MCF 10A (cell line): ENCODE measurements at places on chromosomes 12 and 14. TPM values are rescaled to one million over a fixed set of nuclear protein-coding genes. Genes with fewer than 3 reads are reported as not detected.

- DNase-seq, result no peak
These were observed 57.6 kb downstream of the PRKAB1 start for GRCh38 chr12:119725523-119725922.

- DNase-seq, result no peak
These were observed 355.9 kb upstream of the SEL1L start for GRCh38 chr14:81889529-81889928.

DNA sequence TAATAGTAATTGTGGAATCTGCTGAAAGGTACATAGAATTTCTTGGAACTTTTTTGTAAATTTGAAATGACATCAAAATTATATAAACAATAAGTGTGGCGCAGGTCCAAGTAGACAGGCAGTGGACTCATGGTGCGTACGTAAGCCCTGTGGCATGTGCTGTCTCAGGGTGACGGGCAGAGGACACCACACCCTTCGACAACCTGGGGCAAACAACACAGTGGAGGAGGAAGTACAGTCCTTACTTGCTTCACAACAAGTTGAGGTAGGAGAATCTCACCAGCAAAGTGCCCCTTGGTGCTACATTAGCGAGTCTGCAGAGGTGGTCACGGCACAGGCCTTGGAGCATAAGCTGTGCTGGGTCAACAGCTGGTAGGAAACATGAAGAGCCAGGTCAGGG lies 180.9 kb downstream of the AEBP2 start:
- peak; percentile 78 for DNase-seq

DNA sequence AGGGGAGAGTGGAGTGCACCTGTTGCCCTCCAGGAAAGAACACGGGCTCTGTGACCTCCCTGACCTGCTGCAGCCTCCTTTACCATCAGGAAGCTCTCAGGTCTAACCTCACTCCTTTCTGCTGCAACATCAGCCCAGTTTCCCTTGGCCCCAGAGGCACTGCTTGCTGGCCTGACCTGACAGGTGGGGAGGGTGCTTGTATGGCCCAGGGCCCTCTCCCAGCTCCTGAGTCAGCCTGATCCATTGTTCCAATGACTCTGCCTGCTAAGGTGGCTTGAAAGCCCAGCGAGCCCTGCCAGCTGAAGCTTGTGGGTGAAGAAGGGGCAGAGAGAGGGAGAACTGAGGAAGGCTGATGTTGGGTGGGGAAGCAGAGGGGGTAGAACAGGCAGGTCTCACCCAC lies 13.2 kb upstream of the KRT78 start:
- no peak for DNase-seq

GRCh38 chr14:81062816-81063215 lies 107.4 kb downstream of the TSHR start:
- DNase-seq, result peak; percentile 22

- no peak for DNase-seq
These were observed 102.1 kb upstream of the PMCH start for GRCh38 chr12:102299731-102300130.

- peak; percentile 64 for DNase-seq
These were observed 4.5 kb upstream of the RNASE4 start for GRCh38 chr14:20679907-20680306.

GRCh38 chr14:36619853-36620252 lies 37.4 kb upstream of the NKX2-8 start:
- no peak for DNase-seq

GRCh38 chr14:88327497-88327896 lies 4.4 kb upstream of the KCNK10 start:
- DNase-seq, result no peak

DNA sequence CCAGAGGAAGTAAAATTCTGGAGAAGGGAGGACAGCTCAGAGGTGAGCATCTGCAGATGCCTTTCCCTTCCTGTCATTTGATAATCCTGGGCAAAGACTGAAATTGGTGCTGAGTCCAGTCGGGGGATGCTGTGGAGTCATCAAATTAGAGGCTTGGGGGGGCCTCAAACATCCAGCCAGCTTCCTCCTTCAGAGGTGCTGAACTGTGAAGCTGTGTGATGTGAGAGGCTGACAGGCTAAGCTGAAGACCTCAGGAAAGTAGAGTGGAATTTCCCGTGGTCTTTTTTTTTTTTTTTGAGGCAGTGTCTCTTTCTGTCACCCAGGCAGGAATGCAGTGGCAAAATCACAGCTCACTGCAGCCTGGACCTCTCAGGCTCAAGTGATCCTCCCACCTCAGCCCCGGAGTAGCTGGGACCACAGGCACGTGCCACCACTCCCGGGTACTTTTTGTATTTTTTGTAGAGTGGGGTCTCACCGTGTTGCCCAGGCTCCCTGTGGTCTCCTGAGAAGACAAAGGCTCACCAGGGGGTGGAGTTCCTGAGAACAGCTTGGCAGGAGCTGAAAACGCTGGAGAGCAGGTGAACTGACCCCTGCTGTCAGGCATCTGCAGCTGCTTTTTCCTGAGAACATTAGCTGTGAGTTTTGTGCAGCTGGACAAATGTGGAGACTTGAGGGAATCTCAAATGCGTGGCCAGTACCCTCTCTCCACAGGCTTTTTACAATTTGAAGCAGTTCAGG lies 6.1 kb upstream of the TCL1B start:
- no peak for DNase-seq

DNA sequence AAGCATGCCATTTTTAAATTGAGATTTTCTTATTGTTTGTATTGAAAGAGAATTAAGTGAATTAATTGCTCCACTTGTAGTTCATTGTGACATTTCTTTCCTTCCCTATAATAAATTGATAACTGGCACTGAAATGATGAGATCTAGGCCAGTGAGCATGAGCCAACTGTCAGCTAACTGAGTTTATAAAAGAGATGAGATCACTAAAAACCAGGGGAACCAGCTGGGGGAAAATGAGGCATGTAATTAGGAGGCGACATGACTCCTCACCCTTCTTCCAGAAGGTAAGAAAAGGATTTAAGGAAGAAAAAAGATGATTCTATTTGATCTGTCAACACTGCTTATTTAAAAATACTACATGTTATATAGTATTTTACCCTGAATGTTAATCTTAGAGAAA lies 104.5 kb upstream of the DNM1L start:
- no peak for DNase-seq

The SLC7A7 gene
- total RNA-seq, result 0.61 and 0.98 TPM in 2 replicates

The CD163L1 gene
- 2.1 and 3.5 TPM in 2 replicates for total RNA-seq

The AQP6 gene
- total RNA-seq, result not detected in 2 replicates

The KRT7 gene
- 2,379 and 3,360 TPM in 2 replicates for total RNA-seq

The ANO2 gene
- total RNA-seq, result not detected in 2 replicates

The DTX1 gene
- not detected in 2 replicates for total RNA-seq

The XPOT gene
- total RNA-seq, result 261 and 298 TPM in 2 replicates

The PDZRN4 gene
- total RNA-seq, result not detected in 2 replicates

The TOMM20L gene
- not detected in 2 replicates for total RNA-seq

The RIMKLB gene
- 32.7 and 34.4 TPM in 2 replicates for total RNA-seq

The ESRRB gene
- total RNA-seq, result 0.22 and 0.23 TPM in 2 replicates

The FAIM2 gene
- total RNA-seq, result not detected in 2 replicates

The C14orf180 gene
- not detected in 2 replicates for total RNA-seq
